Stimulated activated CD4-positive, alpha-beta T cell treated with anti-CD3 and anti-CD28 coated beads, Interleukin-12 subunit alpha, Interleukin-12 subunit beta, amount 100 ng/mL, for 4 hours (primary cell): ENCODE measurements at places on chromosomes 13 and 19.
A peak's percentile ranks its signal among the peaks of the same experiment; 100 is the strongest.

DNA sequence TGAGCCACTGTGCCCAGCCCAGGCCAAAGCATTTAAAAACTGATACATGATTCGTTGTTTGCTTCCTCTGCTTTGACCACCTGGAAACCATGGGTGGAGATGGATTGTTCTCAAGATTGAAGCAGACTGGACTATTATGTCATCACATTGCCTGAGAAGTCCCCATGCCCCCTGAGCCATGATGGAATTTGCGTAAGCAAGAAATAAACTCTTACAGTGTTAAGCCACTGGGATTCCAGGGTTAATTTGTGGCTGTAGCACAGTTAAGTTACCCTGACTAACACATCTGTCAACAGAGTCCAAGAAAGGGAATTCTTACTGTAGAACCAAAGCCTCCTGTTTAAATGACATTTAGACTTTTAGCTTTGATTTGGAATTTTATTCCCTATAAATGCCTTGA, 19.4 kb upstream of the DHRS12 start:
- no peak for DNase-seq

DNA sequence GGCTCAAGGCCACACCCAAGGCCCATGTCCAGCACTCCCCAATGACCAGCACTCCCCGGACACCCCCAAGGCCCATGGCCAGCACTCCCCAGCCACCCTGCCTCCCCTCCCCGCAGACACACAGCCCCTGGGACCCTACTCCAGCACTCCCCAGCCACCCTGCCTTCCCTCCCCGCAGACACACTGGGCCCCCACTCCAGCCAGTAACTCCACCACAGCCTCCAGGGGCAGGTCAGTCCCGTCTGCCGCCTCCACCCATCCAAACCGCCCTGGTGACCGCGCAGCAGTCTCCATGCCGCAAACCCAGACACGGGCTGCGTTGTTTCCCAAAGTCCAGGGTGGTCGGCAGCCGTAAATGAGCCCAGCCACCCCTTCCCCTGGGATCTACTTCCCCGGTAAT, 70.7 kb downstream of the SPACA7 start:
- DNase-seq: no peak

DNA sequence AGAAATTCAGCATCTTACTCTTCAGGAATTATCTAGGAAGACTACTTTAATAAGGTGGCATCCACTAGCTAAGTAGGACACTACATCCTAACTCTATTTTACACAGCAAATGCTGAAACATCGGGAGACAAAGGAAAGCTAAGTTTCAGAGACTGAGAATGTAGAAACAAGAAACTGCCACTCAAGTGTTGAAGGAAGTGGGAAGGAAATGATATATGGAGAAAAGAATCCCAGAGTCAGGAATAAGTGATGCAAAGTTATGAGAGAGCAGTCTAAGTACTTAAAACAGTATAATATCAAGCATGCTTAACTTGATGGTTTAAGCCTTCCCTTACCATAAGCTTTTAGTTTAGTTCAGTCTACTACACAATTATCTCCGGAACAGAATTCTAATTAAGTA, 52.4 kb downstream of the RBM26 start:
- DNase-seq: no peak

- no peak for DNase-seq
These were observed 15.5 kb upstream of the ZNF414 start for GRCh38 chr19:8529369-8530006.

GRCh38 chr13:22561581-22561980, 619.2 kb upstream of the SGCG start:
- no peak for DNase-seq

DNA sequence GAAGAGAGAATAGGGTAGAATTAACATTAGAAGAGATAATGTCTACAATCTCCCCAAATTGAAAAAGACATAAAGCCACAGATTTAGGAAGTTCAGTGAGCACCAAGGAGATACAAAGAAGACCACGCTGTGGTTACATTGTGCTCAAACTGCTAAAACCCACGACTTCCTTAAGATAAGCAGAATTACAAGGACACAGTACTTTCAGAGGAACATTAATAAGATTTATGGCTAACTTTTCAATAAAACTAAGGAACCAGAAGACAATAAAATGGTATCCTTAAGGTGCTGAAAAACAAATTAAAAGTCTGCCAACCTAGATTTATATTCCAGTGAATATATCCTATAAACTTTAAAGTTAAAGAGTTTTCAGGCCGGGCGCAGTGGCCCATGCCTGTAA, 7.4 kb upstream of the IL17D start:
- DNase-seq: no peak

DNA sequence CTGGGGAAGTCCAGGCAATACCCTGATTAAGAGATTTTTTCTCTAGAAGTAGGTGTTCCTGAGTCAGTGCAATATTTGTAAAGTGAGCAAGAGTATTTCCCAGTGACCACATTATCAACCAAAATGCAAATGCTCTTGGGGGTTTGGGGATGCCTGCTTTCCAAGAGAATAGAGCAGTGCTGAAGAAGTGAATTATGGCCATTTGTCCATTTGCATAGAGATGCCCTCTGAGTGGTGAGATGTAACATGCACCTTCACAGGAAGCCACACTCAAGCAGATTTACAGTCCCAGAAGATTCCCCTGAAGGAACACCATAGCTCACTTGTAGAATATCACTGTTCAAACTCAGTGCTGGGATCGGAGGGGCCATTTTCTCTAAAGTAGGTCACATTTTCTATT, 71.8 kb downstream of the TNFSF11 start:
- no peak for DNase-seq

DNA sequence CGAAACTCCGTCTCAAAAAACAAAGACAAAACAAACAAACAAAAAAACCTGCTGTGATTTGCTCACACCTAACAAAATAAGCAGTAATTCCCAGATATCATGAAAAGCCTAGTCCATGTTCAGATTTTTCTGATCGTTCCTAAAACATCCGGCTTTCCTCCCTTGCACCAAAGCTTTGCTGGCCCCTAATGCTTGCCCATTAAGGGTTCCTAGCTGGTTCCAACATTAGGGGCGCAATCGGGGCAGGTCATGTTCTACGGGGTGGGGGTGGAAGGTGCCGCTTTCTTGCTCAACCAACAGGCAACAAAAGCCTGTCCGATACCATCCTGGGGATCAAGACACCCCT, 25.5 kb upstream of the FXYD3 start:
- no peak for DNase-seq

- DNase-seq: no peak
These were observed 57.7 kb downstream of the POLR1D start for GRCh38 chr13:27679396-27679795.

DNA sequence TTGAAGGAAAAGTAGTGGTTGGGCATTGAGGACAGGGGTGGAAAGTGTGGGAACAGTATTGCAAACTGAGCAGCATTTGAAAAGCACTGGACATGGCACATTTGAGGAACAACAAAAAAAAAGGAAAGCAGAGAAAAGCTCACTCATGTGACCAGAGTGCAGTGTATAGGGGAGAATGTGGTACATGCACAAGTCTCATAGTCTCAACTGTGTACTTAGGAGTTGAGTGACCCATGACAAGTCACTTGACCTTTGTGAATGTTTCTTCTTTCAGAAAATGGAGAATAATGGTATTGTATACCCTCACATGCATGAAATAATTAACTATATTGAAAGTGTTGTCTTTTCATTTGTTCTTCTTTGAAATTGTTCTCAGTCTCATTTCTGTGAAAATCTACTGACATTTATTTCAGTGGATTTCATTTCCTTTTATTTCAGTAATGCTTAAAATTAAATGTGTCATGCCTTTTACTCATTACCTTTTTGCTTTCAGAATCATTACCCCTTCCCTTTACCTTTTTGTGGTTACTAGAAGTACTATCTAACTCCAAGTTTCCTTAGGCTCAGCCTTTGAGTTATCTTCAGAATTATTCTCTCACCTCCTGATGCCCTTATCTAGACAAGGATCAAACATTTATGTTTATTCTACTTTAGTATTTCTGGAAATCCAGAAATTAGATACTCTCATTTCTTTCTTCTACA, 79.1 kb upstream of the MLNR start:
- no peak for DNase-seq

DNA sequence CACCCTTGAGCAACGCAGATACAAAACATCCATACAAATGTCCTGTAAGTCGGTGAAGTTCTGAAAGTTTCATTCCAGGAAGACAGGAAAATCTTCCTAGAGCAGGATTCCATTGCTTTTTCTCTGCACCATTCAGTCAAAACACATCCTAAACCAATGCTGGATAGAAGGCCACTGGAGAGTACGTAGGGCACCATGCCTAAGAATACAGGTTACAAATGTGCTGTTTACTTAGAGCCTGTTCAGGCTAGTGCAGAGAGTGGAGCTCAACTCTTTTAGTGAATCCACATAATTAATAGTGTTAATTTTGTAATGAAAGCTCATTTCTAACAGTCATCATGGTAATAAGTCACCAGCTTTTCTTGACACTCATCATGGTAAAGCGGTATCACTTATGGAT, 187.6 kb downstream of the NHLRC3 start:
- no peak for DNase-seq

DNA sequence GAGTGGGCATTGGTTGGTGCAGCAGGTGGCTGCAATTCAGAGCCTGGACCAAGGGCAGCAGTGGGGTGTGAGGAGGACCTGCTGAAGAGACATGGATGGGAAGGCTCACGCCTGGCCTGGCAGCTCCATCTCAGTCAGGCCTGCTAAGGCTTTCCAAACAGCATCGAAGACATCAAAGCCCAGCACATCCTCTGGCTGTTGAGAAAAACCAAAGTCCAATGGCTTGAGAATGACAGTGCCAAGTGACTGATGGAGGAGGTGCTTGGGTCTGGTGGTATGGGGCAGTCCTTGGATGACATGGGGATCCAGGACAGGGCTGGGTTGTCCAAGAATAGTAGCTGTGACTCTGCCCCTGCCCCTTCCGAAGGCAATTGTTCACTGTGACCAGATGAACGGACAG, 19.0 kb upstream of the XPO4 start:
- DNase-seq: no peak

GRCh38 chr19:55703790-55704215, 28.8 kb downstream of the EPN1 start:
- peak; percentile 54 for DNase-seq

DNA sequence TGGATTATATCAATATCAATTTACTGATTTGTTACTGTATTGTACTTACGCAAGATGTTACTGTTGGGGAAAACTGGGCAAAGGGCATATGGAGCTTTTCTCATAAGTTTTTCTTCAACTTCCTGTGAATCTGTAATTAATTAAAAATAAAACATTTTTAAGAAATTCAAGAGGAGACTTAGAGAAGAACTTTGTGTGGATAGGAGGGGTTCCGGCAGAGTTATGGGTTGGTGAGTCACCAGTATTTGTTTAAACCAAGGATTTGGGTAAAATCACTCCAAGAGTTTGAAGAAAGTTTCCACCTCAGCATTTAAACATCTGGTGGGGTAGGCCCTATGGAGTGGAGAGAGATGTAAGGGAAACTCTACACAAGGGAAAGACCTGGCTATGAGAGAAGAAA, 379.6 kb downstream of the TSHZ3 start:
- no peak for DNase-seq

GRCh38 chr19:33374236-33374714, 766 bp downstream of the CEBPG start:
- DNase-seq: no peak

DNA sequence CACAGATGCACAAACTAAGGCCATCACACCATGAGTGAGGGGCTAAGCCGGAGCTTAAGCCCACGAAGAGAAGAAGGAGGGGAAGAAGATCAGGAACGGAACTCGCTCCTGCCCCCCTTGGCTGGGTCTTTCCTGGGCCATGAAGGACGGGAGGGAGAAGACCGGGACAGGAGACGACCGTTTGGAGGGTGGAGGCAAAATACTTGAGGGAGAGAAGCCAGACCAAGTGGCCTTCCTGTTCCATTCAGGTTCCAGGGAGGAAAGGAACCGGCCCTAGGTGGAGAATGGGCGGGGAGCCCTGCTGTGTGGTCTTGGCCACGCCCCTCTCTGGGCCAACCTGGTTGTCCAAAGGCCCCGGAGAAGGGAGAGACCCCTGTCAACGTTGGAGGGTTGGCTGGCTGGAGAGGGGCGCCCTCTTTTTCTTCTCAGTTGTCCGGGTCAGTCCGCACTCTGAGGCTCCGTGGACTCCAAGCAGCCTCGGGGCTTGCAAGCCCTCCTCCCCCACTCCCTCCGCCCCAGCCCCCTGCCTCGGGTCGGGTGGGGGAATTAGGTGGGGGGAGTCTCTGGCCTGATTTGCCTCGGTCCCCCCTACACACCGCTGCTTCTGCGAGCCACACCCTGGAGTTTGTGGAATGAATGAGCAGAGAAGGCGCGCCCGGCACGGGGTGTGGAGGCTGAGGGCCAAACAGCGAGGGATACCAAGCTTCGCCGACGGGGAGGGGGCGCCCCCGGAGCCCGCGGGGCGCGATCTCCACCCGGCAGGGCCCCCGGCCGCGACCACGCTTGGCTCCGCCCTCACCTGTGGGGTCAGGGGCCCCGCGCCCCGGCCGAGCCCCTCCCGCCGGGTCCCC, 757 bp downstream of the FBN3 start:
- DNase-seq: no peak

GRCh38 chr19:8430650-8431049, 14.1 kb upstream of the HNRNPM start:
- DNase-seq: no peak

- DNase-seq: no peak
These were observed 84.2 kb downstream of the COL4A2 start for GRCh38 chr13:110391273-110391672.

- no peak for DNase-seq
These were observed 2.8 kb upstream of the ICAM1 start for GRCh38 chr19:10268071-10268470.

DNA sequence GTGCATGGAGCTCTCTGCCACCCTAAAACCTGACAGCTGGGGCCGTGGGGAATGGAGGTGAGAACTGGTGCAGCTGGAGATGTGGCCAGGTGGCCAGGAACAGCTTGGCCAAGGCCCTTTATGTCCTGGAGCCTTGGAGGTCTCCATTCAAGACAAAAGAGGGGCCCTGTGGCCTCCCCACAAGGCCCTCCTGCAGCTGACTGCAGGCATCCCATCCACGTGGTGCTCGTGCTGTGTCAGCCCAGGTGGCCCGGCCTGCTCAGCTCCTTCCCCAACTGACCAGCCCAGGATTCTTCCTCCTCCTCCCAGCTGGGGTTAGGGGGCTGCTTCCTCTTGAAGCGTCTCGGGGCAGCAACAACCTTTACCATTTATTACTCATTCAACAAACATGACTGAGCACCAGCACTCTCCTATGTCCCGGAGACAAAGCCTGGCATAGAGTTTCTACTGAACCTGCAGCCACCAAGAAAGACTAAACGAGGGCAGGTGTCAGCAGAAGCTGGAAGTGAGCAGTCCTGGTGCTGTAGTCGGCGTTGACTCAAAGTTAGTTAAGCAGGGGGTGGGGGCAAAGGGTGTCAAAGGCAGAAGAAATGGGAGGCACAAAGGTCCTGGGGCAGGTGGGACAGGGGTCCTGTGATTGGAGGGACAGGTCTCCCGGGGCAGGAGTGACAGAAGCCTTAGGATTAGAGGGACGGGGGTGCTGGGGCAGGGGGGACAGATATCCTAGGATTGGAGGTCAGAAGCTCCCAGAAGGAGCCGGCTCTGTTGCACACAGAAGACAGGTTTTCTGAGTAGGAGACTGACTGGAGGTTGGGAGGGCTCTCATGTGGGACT, 23.3 kb upstream of the C13orf46 start:
- no peak for DNase-seq
